IgD-negative memory B cell (primary cell): ENCODE measurements at places on chromosomes 11 and 22. TPM values are rescaled to one million over a fixed set of nuclear protein-coding genes. Genes with fewer than 3 reads are reported as not detected.

Gene OR10D3
- not detected for polyA plus RNA-seq

Gene UBQLN3
- polyA plus RNA-seq = not detected

Gene HEPN1
- not detected for polyA plus RNA-seq

Gene MFRP
- polyA plus RNA-seq = not detected

Gene TMEM45B
- 0.19 TPM for polyA plus RNA-seq

Gene IGSF9B
- polyA plus RNA-seq = not detected

Gene GUCY1A2
- polyA plus RNA-seq = not detected

Gene CD3D
- polyA plus RNA-seq = 31.6 TPM

Gene KRTAP5-10
- polyA plus RNA-seq = not detected

Gene RIMBP3B
- polyA plus RNA-seq = 0.16 TPM

Gene KCNC1
- 0.13 TPM for polyA plus RNA-seq

Gene LRRC75B
- polyA plus RNA-seq = 0.63 TPM

Gene KRTAP5-11
- not detected for polyA plus RNA-seq

Gene SMTN
- 6.0 TPM for polyA plus RNA-seq

Gene SCT
- not detected for polyA plus RNA-seq

Gene CHCHD10
- 70.6 TPM for polyA plus RNA-seq

Gene RAB38
- not detected for polyA plus RNA-seq

Gene BDNF
- not detected for polyA plus RNA-seq

Gene SCGB1A1
- not detected for polyA plus RNA-seq

Gene ARCN1
- 97.5 TPM for polyA plus RNA-seq

Gene APOC3
- polyA plus RNA-seq = not detected
